Nucleus accumbens (tissue), 56 donors: ENCODE measurements at places on chromosomes 2 and 18.

DNA sequence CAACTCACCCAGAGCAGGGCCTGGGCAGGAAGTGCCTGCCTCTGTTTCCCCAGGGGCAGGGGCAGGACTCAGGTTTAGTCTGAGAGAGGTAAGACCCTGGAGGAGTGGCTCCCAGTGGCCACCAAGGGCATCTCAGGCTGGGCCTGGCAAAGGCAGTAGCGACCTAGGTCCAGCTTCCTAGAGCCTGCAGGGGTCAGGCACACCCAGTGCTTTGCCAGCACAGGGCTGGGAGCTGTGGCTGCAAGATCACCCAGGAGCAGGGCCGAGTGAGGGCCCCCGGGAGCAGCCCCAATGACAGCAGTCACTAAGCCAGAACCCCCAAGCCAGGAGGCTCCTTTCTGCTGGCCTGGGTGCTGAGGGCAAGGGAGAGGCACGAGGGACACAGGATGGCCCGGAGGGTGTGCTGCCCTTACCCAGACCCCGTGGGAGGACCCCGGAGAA lies 8.8 kb upstream of the DUSP2 start:
- DNase-seq: no peak

DNA sequence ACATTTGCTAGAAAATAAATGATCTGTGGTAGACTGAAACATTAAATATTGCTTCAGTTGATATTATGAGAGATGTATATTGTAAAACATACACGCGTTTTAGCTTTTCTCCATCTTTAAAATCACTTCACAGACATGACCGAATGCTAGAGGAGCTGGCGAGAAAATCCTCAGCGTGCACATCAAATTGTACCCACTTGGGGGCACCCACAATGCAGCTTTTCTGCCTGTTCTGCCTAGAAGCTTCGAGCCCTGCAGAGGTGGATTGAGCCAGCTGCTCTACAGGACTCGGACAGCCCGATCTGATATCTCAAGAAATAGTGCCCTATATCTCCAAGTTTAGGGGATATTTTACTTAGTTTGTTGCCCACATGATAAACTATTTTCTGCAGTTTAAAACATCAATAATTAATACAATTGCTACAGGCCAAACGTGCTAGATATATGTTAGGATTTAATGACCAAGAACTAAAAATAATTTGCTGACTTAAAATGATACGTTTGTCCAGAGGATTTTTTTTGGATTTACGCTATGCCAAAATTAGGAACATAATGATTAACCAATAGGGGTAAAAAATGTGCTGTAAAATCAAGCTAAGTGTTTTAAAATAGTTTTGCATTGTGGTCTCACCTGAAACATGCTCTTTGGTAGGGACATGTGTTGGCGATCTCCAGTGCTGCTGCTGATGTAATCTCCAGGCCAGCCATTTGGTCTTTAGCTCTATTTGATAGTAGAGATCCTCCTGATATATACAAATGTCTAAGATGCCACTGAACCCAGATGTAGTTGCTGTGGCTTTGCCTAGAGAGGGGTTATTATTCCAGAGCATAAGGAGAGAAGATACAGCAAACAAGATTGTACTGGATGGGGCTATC lies 22.3 kb upstream of the ATP5MC3 start:
- DNase-seq: no peak

DNA sequence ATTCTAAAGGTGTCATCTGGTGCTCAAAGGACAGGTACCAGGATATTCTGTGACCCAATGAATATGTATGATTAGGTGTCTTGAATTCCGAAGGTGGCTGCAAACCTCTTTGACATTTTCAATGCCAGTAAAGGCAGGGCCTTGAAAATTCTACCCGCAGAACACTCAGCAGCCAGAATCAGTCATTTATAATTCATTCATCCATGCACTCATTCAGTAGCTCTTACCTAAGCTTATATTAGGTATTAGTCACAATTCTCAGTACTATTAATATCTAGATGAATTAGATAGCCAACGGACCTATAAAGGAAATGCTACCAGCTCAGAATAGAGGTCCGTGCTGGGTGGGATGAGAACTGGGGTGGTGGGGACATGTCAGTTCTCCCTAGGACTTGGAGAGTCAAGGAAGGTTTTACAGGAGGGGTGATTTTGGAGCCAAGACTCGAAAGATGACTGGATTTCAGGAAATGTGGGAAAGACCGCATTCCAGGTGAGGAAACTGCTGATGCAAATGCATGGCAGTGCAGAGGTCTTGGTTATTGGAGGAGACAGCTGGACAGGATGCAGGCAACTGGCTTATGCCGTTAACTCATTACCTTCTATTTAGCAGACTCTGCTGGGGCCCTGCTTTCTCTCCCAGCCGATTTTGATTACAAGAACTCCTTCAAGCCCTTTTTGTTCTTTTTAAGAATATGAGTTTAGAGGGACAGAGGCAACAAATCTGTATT lies 7.2 kb downstream of the TRIB2 start:
- DNase-seq: no peak

- no peak for DNase-seq
Observed at GRCh38 chr2:204061241-204061640, 124.7 kb downstream of the ICOS start.

DNA sequence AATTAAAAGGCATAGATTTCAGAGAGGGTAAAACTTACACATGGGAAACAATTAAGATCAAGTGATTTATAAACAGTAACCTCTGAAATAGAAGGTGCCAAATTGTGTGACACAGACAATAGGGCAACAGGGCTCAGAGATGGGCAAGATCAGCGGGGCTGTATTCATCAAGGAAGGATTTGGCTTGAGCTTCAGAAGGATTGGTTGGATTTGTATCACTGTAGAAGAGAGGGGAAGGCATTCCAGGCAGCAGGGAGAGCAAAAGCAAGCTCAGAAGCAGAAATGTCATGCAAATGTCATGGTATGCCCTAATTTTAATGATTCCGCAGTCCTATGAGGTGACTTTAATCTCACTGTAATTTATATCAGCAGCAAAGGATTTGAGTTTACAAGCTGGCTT lies 415.0 kb upstream of the NRP2 start:
- no peak for DNase-seq

DNA sequence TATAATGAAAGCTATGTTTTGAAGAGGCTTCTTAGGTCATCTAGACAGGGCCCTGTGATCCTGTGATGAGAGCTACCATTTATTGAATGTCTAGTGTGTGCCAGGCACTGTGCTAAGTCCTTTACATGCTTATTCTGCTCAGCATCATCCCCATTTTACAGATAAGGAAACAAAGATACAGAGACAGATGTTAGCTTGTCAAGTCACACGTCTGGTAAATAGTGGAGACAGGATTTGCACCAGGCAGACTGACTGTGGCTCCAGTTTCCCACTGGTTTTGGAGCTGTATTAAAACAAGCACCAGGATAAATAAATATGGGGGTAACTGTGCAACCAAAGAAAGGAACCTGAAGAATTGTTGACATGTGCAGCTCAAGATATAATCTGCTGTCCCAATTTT lies 19.2 kb upstream of the EML6 start:
- DNase-seq: no peak

GRCh38 chr2:163604941-163605555 lies 130.8 kb downstream of the FIGN start:
- DNase-seq: no peak

DNA sequence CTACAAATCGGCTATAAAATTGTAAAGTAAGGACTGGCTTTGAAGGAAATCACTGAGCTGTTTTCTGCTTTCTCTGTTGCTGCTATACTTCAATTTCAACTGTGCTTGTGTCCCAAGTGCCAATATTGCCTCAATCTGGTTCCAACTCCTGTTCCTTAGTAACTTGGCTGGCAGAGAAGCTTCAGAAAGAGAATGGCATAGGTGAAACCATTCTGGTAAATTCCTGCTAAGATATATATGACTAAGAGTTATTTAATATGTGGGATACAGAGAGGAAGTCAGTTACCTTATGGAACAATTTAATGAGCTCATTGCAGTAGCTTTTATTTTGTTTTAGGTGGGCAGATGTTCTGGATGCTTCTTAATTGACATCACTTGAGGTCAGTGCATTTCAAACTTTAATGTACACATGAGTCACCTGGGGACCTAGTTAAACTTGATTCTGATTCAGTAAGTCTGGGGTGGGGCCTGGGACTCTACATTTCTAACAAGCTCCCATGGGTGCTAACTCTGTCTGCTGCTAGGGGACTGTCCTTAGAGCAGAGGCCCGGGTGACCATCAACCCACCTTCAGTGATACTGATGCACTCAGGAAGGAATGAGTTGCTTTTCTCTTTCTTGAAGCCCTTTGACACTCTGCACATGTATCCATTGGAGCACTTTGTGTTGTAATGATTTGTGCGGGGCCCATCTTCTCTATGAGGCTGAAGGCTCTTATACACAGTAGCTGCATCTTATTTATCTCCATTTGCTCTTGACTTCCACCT lies 47.6 kb downstream of the LIPG start:
- no peak for DNase-seq

DNA sequence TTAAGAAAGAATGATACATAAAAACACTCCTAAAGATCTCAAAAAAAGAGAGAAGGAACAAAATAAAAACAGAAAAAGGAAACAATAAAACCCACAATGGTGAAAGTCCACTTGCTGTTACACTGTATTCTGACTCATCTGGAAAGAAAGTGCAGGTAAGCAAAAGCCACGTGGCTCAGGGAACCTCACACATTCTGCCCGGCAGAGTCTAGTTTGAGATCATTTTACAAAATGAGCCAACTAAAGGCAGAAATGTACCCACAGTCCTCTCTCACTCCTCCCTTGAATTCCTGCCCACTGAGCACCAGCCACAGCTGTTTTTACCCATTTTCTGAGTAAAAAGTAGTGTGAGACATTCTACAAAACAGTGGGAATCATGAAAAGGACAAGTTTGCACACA lies 10.0 kb downstream of the KCNH7 start:
- no peak for DNase-seq

DNA sequence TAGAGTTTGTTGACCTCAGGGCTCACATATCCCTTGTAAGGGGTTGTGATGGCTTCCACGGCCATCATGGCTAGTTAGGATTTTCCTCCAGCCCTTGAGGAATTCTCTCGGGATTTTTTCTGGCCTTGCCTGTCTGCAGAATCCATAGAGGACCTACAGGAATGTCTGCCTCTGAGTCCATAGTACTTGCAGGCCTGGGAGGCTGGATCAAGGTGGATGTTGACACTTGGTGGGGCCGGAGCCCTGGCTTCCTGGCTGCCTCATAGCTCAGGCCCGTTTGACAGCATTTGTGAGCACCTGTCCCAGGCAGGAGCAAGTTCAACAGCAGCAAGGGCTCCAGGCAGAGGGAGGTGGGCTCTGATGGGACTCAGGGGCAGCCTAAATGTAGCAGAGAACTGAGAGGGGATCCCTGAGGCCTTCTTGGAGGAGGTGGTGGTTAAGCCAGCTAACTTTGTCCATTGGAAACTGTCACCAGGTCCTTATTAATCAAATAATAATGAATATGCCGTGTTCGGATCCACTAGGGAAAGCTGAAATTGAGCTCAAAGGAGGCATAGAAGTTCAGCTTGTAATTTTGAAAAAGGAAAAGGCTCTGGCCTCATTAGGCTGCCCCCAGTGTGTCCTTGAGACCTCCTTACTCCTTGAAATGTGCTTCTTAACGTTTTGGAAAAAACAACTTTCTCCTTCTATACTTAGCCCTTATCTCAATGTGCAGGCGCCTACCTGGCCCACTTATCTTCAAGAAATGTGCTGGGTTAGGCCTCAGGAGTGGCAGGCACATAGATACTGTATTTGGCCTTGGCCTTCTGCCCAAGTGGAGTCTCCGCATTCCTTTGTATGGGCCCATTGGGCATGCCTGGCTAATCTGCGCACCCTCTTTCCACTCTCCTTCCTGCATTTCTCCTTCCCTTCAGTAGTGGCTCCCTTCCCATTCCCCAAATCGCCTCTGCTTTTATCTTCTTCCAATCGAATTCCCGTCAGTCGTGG lies 66.9 kb downstream of the HPCAL1 start:
- DNase-seq: no peak

GRCh38 chr2:96175951-96176350 lies 30.7 kb upstream of the DUSP2 start:
- DNase-seq: no peak

GRCh38 chr2:226707499-226707898 lies 92.1 kb downstream of the IRS1 start:
- DNase-seq: no peak

DNA sequence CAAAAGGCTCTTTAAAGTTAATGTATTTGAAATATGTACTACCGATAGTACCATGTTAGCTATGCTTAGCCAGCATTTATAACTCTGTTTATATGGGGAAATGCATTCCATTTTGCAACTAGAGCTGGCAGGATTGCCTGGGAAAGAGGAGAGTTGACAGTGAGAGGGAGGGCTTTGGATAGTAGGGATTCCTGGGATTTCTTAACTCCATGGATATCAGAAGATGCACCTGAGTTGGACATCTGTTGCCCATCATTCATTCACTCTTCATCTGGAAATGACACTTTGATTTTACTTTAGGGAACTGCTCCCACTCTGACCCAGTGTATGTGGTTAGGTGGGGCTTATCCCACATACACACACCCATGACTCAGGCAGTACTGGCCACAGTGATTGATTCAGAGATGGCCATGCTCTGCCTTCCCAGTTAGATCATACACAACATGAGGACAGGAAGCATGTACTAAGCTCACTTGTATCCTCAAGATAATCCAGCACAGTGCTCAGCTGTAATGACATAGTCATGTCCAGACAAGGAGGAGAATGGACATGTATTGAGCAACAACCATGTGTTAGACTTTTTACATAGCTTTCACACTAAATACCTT lies 248.8 kb downstream of the MREG start:
- no peak for DNase-seq

- no peak for DNase-seq
Observed at GRCh38 chr2:230773039-230773773, 60.6 kb downstream of the CAB39 start.

DNA sequence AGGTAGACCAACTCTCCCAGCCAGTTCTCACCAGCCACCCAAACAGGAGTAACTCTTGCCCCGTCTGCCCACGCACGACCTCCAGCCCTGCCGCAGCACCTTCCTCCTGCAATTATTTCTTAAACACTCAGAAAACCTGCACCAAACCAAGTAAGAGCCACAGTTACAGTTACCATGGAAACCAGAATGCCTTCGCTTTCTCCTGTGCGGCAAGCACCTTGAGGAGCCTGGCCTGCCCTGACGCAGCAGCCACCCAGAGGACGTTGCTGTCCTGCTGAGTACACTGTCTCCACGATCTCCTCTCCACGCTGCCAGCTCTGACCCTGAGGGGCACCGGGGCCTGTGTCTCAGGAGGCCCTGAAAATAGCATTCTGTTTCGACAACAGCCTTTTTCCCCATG lies 94.3 kb upstream of the SMIM21 start:
- DNase-seq: no peak

- no peak for DNase-seq
Observed at GRCh38 chr2:3807853-3808252, 104.5 kb downstream of the DCDC2C start.
